ENCODE measurements at places on chromosomes 1 and 21. TPM values are rescaled to one million over a fixed set of nuclear protein-coding genes. Genes with fewer than 3 reads are reported as not detected.
A peak's percentile ranks its signal among the peaks of the same experiment; 100 is the strongest.

SLC6A17 gene
- 1.6 TPM for total RNA-seq

E2F2 gene
- 1.3 TPM for total RNA-seq

NHLH1 gene
- total RNA-seq = 0.31 TPM

DNAJC6 gene
- total RNA-seq = 53.8 TPM

TENT5C gene
- total RNA-seq = 0.05 TPM

NPHS2 gene
- total RNA-seq = not detected

TMEM222 gene
- 46.5 TPM for total RNA-seq

RAB3B gene
- total RNA-seq = 8.2 TPM

TAF12 gene
- total RNA-seq = 21.7 TPM

- DNase-seq = no peak
Observed at GRCh38 chr1:181016563-181016962, 6.1 kb downstream of the STX6 start.

GRCh38 chr1:39540504-39541031 is 36.0 kb downstream of the PABPC4 start:
- no peak for DNase-seq

DNA sequence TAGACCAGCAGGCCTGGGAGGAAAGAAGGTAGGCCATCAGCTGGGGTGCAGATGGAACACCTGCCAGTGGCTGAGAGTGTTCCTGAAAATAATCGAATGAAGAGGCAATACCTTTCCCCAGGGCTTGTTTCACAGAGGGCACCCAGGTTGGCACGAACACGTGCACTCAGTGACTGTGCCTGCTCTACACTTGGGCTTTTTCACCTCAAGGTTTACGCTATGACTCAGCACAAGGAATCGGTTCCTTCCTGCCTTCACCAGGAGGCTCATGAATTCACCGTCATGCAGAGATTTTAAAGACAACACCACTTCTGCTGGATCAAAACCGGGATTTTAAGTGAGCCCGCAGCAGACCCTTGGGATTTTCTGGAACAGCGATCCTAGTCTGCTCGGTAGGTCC is 118.5 kb upstream of the ADAR start:
- DNase-seq = no peak

- DNase-seq = no peak
Observed at GRCh38 chr1:90879281-90879680, 142.6 kb downstream of the ZNF644 start.

- no peak for DNase-seq
Observed at GRCh38 chr1:157566484-157567300, 14.4 kb upstream of the FCRL5 start.

GRCh38 chr1:192967901-192968300 is 91.3 kb downstream of the UCHL5 start:
- no peak for DNase-seq

DNA sequence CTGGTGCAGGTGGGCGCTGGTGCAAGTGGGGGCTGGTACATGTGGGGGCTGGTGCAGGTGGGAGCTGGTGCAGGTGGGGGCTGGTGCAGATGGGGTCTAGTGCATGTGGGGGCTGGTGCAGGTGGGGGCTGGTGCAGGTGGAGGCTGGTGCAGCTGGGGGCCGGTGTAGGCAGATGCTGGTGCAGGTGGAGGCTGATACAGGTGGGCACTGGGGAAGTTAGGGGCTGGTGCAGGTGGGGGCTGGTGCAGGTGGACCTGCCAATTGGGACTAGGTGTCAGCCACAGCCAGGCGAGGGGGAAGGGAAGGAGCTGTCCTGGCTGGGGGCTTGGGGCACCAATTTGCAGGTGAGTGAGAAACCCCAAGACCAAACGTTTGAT is 46.5 kb upstream of the TLR5 start:
- no peak for DNase-seq

GRCh38 chr1:110706621-110707020 is 31.9 kb upstream of the KCNA3 start:
- DNase-seq = no peak

DNA sequence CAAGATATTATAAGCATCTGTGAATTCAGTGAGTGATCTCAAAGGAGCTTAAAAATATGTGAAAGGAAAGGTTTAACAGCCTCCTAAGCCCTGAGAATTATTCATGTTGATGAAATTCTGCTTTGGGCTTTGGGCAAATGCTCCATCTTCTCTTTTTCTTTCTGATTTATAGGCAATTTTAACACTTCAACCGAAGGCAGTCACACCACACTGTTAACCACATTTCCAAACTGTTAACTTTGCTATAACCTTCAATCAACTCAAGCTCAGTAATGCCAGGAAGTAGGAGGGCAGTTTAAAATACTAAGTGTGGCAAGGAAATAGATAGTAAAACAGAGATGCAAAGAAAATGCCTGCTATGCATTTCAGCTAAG is 54.4 kb upstream of the NEK7 start:
- DNase-seq = no peak

GRCh38 chr21:37536616-37537278 is 170.2 kb downstream of the DYRK1A start:
- DNase-seq = no peak

DNA sequence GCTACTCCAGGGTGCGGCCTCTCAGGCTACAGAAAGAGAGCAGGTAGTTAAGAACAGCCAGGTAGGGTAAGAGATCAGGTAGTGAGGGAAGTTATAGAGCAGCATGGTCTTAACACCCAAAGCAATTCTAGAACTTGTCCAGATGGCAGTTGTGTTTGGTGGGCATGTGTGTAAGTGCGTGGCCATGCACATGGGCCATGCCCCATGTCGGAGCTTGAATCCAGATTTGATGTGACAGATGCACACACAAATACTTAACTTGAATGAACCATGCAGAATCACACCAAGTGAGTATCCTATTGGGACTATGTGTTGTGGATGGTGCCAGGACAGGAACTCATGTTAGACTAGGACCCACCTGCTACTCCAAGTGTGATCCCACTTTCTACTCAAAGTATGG is 145.7 kb upstream of the HMGB4 start:
- DNase-seq = peak; percentile 62

- DNase-seq = no peak
Observed at GRCh38 chr21:35163411-35163810, 114.3 kb upstream of the RUNX1 start.

DNA sequence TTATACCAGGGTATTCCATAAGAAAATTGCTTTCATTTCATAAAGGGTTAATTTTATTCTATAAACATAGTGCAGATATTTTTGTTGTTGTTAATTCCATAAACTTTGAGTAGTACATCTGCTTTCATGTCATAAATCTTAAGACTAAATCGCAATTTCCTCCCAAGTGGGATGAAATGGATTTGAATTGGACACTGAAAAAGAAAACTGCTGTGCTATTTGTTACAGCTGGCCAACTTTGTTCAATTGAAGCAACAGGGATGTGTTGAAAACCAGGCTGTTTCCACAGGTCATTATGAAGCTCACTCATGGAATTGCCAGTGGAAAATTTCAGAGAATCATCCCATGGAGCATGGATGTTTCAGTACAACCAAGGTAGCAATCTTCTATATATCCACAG is 252.5 kb upstream of the RGS18 start:
- DNase-seq = no peak

DNA sequence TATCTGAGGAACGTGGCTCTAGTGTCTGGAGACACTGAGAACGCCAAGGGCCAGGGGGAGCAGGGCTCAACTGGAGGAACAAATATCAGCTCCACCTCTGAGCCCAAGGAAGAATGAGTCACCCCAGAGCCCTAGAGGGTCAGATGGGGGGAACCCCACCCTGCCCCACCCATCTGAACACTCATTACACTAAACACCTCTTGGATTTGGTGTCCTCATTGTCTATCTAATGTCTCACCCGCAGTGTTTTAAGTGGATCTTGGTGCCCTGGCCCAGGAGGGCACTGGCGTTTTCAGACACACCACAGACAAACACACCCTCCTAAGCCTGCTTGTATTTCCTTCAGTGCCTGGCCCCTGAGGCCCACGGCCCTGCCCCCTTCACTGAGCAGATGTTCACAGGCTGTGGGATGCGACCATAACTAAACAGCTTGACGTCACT is 2.2 kb upstream of the FALEC start:
- DNase-seq = no peak

GRCh38 chr1:230807029-230807428 is 59.8 kb downstream of the CAPN9 start:
- DNase-seq = peak; percentile 59

- DNase-seq = no peak
Observed at GRCh38 chr1:233707153-233707879, 93.4 kb downstream of the KCNK1 start.

DNA sequence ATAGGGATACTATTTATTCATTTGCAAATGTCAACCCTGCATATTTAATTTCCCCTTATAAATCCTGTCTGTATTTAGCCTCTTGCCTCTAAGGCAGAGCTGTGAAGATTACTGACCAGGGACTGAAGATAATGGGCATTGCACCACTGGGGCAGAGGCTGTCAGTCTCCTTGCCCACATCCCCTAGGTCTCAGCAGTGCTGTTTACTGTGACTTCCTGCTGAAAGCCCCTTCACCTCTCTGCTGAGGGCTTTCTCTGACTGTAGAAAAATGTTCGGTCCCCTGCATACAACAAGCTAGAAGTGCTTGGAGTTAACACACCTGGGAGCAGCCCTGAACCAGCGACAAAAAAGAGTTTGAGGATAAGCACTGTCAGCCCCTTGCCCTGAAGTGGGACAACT is 28.8 kb downstream of the SLC5A9 start:
- no peak for DNase-seq

- no peak for DNase-seq
Observed at GRCh38 chr1:184050636-184051035, 894 bp upstream of the TSEN15 start.

GRCh38 chr1:208208132-208208487 is 36.1 kb downstream of the PLXNA2 start:
- no peak for DNase-seq

DNA sequence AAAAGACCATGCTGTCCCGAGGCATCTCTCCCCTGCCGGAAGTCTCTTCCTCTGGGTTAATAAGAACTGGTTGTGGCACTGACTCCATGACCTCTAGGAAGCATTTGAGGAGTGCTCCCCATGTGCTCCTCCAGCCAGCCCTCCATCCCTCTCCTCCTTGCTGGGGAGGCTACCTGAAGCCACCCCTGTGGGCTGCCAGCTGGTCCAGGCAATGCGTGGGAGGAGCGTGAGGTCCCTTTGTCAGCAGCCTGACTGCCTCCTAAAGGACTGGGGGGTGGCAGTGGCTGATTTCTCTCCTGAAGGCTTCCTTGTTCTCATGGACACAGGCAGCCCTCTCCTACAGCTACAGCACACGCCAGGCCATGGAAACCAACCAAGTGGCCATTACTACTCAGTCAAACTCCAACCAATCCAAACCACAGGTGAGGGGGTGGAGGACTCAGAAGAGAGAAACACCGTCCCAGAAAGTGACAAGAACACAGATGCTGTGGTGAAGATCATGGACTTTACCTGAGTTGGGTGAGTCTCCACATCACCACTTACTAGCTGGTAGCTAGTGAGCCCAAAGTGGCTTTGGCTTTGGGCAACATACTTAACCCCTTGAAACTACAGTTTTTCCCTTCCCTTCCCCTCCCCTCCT is 35.2 kb downstream of the NENF start:
- DNase-seq = no peak

DNA sequence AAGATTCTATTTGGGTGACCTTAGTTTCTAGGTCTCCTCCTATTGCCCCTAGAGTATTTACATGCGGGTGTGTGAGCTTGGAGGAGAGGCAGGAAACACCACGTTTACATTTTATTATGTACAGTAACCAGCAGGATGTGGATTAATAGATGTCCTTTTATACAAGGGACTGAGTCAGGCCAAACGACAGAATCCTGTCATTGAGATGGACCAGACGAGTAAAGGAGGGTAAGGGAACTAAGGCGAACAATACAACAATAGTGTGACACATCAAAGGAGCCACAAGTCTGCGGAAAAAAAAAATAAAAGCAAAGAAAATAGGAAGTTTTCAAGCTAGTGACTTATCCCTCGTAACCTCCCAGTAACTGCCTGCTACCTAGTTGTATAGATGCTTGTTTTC is 151.1 kb downstream of the GABPA start:
- no peak for DNase-seq

DNA sequence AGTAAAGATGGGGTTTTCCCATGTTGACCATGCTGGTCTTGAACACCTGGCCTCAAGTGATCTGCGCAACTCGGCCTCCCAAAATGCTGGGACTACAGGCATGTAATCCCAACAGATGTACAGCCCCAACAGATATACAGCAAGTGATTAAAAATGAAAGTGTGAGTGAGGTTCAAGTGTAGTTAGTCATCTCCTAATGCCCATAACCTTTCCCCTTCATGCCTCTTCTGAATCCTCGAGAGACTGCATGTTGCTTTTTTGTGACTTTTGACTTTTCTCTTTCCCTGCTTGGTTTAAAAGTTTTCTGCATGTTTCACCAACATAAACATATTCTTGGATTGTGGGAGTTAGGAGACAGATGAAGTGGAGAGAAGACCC is 31.2 kb downstream of the KCNK2 start:
- DNase-seq = no peak

- no peak for DNase-seq
Observed at GRCh38 chr21:31780944-31781343, 49.0 kb upstream of the SCAF4 start.

GRCh38 chr1:117010310-117010969 is 8.9 kb downstream of the CD101 start:
- DNase-seq = no peak

DNA sequence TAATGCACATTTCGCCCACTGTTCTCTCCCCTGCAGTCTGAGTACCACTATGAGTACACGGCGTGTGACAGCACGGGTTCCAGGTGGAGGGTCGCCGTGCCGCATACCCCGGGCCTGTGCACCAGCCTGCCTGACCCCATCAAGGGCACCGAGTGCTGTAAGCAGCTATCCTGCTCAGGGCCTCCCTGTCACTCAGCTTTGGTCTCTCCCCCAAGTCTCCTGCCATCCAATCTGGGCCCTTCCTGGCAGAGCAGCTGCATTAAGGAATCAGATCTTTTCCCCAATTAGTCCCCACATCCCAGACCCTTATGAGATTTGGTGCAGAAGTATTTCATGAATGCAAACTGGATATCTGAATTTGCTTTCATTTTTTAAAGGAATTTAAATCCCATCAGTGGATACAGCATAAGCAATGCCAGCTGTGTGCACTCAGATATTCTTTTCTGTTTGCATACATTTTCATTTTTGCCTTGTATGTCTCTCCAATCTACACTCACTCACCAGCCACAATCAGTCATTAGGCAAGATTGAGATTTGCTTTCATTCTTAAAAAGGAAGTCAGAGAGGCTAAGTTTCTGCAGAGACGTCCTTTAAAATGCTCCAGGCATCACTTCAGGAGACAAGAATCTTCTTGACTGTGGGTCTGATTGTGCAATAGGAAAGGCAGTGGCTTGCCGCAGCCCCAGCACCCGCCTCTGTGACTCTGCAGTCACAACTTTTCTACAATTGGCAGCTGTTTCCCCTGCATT is 48.1 kb downstream of the ELAPOR1 start:
- DNase-seq = no peak

DNA sequence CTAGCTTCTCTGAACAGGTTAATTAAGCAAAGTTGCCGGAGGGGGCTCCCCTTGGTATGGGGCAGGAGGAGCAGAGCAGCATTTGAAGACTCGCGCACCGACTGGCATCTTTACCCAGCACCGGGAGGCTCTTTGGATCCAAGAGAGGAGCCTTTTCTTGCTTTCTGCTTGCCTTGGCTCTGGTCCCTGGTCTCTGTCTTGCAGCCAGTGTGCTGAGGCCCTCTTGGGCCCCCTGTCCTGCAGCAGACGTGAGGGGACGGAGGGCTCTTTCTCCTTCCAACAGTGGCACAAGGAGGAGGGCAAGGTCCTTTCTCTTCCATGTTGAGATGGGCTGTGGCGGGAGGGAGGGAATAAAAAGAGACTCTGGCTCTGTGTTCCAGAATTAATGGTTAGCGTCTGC is 45.6 kb downstream of the ZBTB18 start:
- DNase-seq = no peak

GRCh38 chr1:39626646-39627045 is 12.8 kb downstream of the HEYL start:
- DNase-seq = no peak

GRCh38 chr1:37186246-37186756 is 152.0 kb upstream of the GRIK3 start:
- DNase-seq = no peak
